ENCODE measurements at places on chromosomes 1 and 21. TPM values are rescaled to one million over a fixed set of nuclear protein-coding genes. Genes with fewer than 3 reads are reported as not detected.

Gene PEX11B
- total RNA-seq: 18.9 TPM

Gene AQP10
- not detected for total RNA-seq

Gene TESK2
- 6.2 TPM for total RNA-seq

Gene CELA2B
- total RNA-seq: not detected
